ENCODE measurements at places on chromosomes 11 and 22.

DNA sequence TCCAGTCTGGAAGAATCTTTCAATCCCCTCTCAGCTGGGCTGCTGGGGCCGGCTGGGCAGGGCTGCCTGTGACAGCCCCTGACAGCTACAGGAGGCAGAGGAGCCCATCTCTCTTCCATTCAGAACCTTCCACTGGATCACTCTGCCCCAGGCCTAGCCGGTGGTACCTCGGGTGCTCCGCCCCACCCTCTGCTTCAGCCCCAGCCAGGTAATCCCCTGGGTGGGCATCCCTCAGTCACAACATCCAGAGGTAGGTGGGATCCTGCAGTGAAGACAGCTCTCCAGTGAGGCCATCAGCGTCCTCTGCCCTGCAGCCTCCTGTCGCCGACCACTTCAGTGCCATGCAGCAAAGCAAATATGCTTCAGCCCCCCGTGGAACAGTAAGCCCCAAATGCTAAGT is 223.7 kb downstream of the DSCAML1 start:
- no peak for DNase-seq

GRCh38 chr11:43950311-43950855 is 7.9 kb downstream of the C11orf96 start:
- no peak for DNase-seq

GRCh38 chr11:46356924-46357482 is 9.7 kb downstream of the DGKZ start:
- DNase-seq: no peak

DNA sequence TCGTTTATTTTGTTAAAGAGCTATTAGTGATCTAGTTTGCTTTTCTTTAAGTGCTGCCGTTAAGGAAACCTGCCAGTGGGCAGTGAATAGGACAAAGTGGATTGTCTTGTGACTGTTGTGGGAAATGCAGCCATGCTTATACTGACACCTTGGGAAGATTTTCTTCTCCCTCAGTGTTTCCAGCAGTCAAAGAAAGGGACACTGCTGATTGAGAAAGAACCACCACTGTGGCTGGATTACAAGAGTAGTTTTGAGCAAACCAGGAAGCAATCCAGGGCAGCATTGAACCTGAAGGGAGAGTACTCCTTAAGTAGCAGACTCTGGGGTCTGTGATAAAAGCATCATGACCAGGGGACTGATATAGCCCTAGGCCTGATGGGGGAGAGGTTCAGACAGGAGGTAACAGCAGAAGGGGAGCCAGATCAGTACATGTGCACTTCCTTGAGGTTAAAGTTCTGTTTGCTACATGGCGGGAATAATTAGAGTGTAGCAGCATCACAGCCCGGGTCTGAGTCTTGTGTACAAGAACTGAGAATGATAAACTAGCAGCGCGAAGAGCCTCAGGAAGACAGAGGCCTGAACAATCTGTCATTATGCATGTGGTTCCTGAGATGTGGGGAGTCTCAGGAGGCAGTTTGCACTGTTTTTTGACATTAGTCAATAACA is 167.8 kb downstream of the C11orf91 start:
- DNase-seq: no peak

DNA sequence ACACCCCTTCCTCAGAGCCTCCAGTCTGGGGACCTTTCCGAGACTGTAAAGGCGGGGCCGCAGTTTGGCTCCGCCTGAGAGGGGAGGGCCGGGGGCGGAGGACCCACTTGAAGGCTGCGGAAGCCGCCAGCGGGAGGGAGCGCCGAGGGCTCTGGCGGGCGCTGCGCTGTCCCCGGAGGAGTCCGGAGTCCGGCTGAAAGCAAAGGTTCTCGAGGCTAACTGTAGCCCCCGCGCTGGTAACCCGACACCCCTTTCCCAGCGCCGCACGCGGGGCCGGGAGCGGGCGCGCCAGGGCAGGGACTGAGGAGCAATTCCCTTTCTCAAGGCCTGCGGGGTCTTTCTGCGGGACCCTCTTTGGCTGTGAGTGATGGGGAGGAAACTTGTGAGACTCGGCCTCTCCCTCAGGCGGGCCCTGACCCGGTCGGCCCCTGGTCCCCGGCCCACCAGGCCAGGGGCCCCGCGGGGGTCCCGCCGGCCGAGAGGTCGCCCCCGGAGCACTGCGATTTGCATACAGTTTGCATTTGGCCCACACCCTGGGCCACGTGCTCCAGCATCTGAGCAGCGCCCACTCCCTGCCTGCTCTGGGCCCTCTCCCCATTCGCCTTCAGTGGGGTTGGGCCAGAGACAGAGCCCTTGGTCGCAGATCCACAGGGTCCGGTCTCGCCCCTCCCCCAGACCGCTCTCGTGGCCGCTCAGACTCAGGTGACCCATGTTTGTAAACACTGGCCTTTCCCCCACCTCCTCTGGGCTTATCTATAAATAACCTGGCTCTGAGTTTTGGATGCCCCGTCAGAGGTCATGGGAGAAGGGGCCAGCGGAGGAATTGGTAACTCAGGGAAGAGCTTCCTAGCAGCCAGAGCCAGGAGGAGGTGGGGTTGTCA is 519 bp upstream of the ART5 start:
- peak; percentile 75 for DNase-seq

DNA sequence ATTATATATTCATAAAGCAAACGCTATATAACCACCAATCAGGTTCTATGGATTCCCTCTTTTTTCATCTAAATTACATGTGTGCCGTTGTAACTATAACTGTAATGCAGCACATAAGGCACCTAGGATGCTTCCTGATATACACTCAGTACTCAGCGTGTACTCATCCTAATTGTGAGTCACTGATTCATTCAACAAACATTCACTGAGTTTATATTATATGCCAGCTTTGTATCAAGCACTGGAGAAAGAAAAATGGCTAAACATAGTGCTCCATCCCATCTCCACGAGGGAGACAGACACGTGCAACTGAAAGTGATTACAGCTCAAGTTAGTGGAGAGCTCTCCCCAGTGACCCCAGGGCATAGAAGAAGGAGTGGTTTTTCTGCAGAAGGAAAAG is 49.9 kb upstream of the SYN3 start:
- no peak for DNase-seq

- no peak for DNase-seq
These were observed 57.5 kb upstream of the ANO1 start for GRCh38 chr11:70020336-70021214.

GRCh38 chr11:73330569-73331093 is 22.6 kb downstream of the ARHGEF17 start:
- no peak for DNase-seq

GRCh38 chr11:72719144-72719543 is 33.1 kb downstream of the ARAP1 start:
- DNase-seq: no peak

- no peak for DNase-seq
These were observed 20.8 kb upstream of the JAM3 start for GRCh38 chr11:134048028-134048427.

DNA sequence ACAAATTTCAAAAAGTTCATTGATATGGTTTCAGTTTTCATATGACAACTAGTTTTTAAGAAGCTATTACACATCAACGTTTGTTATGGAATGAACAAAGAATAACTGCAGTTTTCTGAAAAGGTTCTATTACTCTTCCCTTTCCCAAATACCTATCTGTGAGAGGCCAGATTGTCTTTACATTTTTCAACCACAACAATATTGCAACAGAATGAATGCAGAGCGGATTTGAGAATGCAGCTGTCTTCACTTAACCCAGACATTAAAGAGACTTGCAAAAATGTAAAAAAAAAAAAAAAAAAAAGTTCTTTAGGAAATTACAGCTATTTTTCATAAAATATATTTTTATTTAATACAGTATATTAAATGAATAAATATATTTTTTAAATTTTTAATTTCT is 250.8 kb downstream of the DDX10 start:
- DNase-seq: no peak

DNA sequence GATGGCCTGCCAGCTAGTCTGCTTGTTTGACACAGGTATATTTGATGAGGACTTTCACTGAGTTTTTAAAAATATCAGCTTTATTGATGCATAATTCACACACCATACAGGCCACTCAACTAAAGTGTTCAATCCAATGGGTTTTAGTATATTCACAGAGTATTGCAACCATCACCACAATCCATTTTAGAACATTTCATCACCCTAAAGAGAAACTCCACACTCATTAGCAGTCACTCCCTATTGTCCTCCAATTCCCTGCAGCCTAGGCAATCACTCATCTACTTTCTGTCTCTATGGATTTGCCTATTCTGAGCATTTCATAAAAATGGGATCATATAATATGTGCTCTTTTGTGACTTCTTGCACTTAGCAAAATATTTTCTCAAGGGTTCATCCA is 397.9 kb upstream of the NARS2 start:
- no peak for DNase-seq

- DNase-seq: peak; percentile 33
These were observed 10.2 kb upstream of the PDE2A start for GRCh38 chr11:72684236-72684912.

GRCh38 chr11:94759522-94759921 is 8.6 kb upstream of the AMOTL1 start:
- no peak for DNase-seq

Measured in activated CD4-positive, alpha-beta T cell treated with anti-CD3 and anti-CD28 coated beads for 4 hours (primary cell).